Fibroblast of pulmonary artery (primary cell): ENCODE measurements at places on chromosomes 3 and 15.

GRCh38 chr15:81286621-81287121 lies 37.3 kb downstream of the STARD5 start:
- DNase-seq, result no peak

GRCh38 chr3:25441234-25441856 lies 13.3 kb downstream of the RARB start:
- DNase-seq, result no peak

DNA sequence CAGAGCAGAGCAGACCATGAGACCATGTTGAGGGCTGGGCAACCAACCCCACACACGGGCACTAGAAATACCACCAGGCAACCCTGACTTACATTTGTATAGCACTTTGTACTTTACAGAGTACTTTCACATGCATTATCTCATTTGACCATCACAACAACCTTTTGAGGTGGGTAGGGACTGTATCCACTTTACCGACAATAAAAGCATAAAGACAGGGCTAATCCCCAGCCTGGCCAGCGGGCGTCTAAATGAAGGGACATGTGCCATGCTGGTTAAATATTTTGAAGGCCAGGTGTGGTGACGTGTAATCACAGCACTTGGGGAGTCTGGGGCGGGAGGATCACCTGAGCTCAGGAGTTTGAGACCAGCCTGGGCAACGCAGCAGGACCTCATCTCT lies 23.6 kb downstream of the RASGRP1 start:
- no peak for DNase-seq

DNA sequence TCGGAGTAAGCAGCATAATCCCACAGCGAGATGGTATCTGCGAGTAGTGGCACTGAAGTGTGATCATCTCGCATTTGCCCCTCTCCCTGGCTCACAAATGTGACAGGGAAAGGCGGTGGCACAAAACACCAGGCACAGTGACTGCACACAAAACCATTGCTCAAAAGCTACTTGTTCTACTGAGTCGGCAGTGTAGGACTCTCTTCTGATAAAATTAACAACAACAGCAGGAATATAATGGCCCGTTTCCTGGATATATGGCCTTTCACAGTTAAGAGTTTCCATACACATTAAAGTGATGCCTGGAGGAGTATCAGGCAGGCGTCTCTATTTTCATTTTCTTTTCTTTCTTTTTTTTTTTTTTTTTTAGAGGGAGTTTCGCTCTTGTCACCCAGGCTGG lies 69.0 kb downstream of the MYO1E start:
- DNase-seq, result no peak

DNA sequence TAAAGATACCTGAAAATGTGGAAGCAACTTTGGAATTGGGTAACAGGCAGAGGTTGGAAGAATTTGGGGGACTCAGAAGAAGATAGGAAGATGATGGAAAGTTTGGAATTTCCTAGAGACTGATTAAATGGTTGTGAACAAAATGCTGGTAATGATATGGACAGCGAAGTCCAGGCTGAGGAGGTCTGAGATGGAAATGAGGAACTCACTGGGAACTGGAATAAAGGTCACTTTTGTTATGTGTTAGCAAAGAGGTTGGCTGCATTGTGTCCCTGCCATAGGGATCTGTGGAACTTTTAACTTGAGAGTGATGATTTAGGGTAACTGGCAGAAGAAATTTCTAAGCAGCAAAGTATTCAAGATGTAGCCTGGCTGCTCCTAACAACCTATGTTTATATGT lies 13.0 kb downstream of the MITF start:
- no peak for DNase-seq

DNA sequence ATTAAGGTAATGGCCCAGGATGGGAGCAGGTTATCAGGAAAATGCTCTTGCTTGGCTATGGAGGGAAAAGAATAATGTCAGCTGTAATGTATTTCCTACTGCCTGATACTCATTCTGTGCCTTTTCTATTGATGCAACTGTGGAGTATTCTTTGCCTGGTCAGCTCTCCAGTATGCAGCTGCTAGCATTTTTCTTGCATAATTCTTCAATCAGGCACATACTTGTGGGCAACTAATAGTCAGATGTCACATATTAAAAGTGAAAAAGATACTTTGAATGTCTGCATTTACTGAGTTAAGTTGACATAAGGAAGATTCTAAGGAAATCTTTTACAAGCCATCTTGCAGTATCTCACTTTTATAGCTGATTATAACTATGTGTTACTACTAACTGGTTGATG lies 29.5 kb downstream of the CD80 start:
- DNase-seq, result peak; percentile 43

DNA sequence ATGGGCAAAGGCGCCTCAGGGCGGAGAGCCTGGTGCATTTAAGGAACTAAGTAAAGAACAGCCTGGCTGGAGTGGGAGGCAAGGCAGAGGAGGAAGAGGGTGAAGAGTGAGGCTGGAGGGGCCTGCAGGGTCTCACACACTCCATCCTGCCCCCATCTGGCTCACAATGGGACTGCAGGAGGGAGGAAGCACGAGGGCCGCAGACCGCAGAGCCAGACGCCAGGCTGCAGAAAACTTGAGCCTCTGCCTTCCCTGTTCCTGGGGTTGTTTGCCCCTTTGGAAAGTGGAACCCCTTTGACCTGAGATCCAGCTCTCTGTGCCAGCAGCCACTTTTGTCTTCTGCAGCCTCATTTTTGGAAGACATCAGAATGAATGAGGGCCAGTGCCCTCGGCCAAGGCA lies 138.0 kb downstream of the SRGAP3 start:
- DNase-seq, result no peak

DNA sequence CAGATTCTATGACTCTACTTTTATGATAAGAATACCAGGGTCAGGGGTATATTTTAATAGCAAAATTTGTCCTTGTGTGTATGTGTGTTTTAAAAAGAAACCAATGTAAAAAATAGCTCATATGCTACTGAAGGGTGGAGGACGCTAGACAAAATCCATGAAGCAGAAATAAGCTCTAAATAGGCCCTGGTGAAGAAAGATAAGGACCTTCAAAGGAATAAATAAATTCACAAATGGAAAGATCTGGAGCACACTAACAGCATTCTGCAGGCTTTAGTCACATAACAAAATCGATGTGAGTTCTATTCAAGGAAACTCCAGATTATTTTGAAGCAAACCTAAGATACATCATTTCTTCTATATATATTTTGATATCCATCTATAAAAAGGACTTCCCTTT lies 27.2 kb upstream of the ATP11B start:
- no peak for DNase-seq

DNA sequence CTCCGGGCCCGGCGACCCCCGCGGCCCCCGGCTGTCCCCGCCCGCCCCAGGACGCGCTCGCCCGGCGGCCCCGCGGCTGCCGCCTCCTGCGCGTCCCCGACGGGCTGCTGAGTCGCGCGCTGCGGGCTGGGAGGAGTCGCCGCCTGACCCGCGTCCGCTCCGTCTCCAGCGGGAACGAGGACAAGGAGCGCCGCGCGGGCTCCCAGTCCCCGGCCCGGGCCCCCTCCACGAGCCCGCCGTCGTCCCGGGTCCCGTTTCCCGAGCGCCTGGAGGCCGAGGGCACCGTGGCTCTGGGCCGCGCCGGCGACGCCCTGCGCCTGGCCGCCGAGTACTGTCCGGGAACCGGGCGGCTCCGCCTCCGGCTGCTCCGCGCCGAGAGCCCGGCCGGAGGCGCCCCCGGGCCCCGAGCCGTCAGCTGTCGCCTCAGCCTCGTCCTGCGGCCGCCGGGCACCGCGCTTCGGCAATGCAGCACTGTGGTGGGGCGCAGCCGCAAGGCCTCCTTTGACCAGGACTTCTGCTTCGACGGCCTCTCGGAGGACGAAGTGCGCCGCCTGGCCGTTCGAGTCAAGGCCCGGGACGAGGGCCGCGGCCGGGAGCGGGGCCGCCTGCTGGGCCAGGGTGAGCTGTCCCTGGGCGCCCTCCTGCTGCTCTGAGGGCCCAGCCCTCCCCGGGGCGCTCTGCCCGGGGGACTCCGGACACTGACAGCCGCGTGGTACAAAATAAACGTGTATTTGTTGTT lies 1.5 kb downstream of the C2CD4A start:
- DNase-seq, result peak; percentile 53

- DNase-seq, result no peak
Observed at GRCh38 chr3:59654480-59655417, 604.9 kb upstream of the CFAP20DC start.
